Activated CD4-positive, alpha-beta memory T cell treated with anti-CD3 and anti-CD28 coated beads for 36 hours (primary cell): ENCODE measurements at places on chromosomes 5 and 9.

DNA sequence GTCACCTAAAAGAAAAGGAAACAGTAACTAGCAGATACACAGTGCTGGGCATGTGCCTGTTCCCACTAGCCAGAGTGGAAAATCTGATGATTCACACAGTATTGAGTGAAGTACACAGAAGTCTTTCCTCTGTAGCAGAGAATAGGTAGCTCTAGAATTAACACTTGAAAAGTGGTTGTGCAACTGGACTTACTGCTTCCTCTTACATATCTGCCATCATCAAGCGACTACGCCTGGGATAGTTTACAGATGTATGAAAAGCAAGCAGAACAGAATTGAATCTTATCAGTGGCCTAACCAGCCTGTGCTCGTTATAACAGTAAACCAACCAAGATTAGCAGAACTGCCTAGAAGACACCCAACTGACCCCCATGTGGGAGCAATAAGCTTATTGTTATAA, 130.6 kb downstream of the DTWD2 start:
- DNase-seq, result no peak

DNA sequence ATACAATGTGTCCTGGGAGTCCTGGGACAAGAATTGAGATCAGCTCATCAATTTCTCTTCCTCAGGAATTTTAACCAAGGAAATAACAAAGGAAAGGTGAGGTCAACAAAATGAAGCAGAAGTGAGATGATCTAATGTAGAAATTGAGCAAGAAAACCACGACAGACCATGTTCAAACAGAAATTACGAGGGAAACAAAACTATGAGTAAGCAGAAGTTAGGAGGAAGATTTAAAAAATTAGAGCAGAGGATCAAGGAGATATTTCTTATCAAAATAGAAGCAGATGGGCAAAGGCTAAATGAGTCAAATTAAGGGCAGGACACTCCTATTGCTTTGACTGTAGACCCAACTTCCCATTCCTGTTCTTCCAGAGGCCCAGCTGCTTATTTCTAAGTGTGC, 97.4 kb downstream of the HINT1 start:
- DNase-seq, result no peak

- no peak for DNase-seq
Measured at GRCh38 chr5:150121448-150122157, 34.0 kb downstream of the PDGFRB start.

GRCh38 chr5:100800562-100800961, 102.5 kb downstream of the ST8SIA4 start:
- DNase-seq, result no peak

DNA sequence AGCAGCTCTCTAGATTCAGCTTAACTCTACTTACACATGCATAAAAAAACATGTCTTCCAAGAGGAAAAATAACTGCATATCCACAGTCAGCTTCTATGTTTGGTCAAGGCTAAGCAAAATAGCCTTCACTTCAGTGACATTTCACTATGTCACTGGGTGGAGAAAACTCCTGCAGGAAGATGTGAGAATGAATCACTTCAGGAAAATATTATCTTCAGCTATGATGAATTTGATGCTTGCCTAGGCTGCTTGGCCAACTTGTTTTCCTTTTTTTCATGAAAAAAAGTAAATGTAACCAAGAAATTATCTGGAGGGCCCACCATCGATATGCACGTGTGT, 143.0 kb upstream of the ZNF608 start:
- DNase-seq, result no peak

DNA sequence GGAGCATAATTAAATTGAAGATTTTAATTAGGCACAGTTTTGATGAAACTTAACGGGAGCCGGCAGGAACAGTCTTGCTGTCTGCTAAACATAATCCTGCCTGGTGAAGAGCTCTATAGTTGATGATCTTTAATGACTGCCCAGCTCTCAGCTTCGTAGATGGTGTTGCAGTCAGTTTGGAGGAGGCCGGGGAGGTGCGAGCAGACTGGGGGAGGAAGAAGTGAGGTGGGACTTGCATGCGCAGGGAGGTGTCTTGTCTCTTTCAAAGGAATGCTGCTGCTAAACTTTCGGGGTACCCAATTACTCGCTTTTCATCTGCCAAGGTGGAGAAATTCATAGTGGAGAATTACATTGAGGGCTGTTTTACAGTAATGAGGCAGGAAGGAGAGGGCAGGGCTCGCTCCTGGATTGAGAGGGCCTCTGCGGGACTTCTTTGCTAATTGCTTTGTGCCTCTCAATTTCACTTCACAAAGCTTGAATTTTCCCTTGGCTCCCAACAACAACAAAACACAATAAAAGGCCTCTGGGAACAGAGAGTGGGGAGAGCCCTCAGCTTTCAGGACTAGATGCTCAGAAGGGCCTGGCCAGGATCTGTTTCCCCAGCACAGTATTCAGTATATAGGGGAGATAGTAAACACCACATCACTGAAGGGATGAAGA, 257.9 kb upstream of the ADRA1B start:
- DNase-seq, result no peak

- no peak for DNase-seq
Measured at GRCh38 chr9:75104607-75105006, 16.3 kb downstream of the OSTF1 start.

- peak; percentile 59 for DNase-seq
Measured at GRCh38 chr9:33306037-33306436, 15.7 kb downstream of the NFX1 start.

DNA sequence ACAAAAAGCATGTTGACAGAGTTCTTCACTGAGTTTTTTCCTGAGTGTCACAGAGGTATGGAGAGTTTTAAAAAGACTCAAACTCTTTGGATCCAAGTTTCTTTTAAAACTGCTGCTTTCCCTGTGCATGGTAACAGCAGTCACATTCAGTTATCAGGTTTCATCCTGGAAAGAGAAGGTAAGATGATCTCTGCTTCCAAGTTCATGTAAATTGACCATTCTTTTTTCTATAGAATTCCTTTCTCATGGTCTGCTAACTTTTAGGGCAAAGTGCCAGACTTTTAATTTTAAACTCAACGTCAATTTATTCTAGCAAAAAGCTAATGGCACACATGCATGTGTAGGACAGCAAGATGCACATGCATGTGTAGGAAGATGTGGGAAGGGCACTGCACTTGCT, 52.5 kb upstream of the PRLR start:
- DNase-seq, result no peak

DNA sequence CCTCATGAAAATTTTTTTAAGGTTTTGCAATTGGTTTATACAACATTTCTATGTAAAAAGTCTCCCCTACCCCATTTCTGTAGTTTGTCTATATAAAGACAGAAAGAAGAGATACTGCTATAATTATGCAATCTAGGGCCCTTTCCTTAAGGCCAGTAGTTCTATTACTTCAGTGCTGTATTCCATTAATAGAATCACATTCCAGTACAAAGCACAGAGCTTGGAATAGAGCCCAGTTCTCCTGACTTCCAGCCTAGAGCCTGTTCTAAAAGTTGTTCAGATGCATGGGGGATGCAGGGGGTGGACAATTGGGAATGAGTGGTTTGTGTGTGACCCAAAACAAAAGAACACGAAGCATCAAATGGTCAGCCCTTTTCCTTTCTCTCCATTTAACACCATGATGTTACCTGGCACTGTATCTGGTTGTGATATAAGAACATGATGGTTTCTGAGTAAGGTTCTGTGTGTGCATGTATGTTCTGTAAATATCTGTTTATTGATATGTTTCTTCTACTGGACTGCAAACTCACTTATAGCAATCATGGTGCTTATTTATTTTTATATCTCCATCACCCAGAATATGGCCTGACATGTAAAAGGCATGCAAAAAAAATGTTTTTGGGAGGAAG, 8.2 kb upstream of the GRAMD2B start:
- no peak for DNase-seq

DNA sequence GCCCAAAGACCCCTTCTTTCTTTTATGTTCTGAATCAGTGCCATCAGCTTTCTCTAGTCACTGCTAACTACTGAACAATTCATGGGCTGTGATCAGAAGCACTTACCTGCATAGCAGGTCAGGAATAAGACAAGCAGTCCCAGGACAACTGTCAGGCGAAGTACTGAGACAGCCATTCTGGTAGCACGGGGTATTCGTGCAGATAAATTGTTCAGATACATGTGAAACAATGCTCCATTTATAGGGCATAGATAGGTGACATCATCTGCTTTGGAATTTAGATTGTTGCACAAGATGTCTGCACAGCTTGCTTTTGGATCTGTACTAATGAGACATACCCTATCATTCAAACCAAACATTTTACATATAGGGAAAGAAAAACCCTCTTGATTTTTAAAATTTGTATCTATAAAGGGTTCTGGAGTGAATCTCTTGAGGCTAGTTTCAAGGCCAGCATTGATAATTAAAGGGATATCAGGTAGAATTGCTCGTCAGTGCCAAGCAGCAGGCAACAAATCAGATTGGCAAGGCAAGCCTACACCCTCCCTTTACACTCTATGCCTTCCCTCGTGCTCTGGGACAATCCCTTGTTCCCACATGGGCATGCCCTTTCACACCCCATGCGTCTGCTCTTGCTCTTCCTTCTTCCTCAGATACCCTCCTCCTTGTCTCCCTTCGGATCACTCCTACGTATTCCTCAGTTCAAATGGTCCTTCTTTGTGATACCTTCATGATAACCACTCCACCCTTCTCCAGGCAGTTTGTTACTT, at the start of gene C5orf46:
Gene C5orf46, minus strand, starts transcription at position 213 of the 770 bp plus-strand sequence. Its CDS starts 37 bp downstream, at position 176.
- no peak for DNase-seq

DNA sequence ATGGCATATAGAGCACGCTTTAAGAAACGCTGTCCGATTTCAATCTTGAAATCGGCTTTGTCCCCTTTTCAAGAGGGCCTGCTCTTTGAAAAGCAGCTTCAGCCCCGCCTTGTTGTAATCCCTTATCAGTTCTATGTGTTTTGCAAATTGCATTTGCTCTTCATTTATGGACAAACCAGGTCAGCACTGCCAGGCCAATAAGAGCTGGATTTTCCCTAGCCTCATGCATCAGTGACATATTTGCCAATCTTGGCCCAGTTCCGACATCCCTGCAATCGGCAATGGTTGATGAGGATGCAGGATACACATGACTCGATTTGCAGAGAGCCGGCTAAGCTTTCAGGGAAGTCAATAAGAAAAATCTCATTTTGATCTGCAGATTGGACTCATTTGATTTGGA, 529.1 kb upstream of the CLINT1 start:
- DNase-seq, result no peak

- DNase-seq, result no peak
Measured at GRCh38 chr9:83701769-83702168, 6.0 kb downstream of the UBQLN1 start.

DNA sequence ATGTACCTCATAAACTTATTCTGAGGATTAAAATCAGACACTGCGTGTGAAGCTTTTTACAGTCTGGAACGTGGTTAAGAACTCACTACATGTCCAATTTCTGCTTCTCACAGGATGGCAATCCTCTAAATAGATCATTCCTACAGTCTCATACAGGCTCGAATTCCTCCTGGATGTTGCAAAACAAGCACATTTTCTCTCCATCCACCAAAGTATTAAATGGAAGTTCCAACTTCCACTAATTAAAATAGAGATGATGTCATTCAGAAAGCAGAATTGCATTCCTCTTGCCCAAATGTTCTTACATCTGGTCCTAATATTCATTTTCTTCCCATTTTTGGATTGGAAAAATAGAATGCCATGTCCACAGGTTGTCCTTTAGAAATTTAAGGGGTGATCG, 145.5 kb upstream of the PCA3 start:
- no peak for DNase-seq

- DNase-seq, result no peak
Measured at GRCh38 chr9:38233796-38234355, 158.6 kb upstream of the ALDH1B1 start.

DNA sequence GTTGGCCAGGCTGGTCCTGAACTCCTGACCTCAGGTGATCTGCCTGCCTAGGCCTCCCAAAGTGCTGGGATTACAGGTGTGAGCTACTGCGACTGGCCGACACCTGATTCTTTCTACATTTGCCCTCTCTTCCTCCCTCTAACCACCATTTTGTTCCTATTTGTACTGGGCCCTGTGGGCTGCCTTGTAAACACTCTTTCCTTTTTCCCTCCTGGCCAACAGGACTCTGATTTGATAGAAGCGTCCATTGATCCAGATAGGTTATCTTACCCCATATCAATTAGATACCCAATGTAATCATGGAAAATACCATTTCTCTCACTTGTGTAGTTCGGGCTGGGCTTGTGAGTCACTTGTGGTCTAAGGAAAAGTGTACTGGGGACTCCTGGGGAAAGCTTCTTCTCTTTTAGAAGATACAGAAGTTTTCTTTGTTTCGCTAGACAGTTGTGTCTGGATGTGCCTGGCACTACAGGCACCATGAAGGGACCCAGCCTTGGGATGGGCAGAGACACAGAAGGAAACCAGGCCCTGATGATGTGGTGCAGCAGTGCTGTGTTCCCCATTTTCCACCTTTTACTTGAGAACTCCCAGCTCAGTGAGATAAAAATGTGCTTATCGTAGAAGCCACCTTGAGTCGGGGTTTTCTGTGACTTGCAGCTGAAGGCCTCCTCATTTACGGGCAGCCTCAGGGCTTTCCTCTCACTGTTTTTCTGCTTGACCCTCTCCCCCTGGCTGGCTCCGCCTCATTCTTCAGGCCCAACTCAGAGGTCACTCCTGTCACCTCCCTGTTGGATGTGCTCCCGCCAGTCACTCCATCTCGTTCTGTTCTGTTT, 32.8 kb upstream of the CPEB4 start:
- DNase-seq, result no peak

DNA sequence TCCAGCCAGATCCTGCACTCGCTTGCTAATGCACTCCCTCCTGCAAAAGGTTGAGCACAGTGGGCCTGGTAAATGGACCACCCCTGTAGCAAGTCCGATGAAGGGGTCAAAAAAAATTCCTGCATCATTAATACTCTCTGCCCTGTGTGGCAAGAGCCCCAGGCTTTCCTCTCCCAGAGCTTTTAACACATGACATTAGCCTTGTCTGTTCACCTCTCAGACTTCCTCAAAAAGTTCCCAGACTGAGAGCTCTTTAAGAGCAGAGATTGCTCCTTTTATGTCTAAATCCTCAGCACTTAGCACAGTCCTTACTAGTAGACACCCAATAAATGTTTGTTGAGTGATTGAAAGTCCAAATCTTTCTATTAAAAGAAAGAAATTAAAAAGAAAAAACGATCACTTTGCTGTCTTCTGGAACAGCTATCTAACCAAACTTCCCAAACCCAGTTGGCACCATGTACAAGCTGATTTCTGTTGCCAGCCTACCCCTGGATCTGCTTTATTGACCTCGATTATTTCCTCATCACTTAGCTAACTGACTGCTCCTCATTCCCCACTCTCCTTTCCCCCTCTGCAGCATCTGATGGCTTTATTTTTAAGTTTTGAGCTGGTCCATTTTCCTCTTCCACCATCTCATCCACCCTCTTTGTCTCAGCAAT, 209.8 kb downstream of the ENC1 start:
- no peak for DNase-seq

GRCh38 chr5:64201996-64202395, 36.4 kb downstream of the RNF180 start:
- no peak for DNase-seq

GRCh38 chr5:161966564-161966963, 101.0 kb upstream of the GABRG2 start:
- no peak for DNase-seq

GRCh38 chr5:12214267-12215015, 310.2 kb upstream of the CTNND2 start:
- no peak for DNase-seq

DNA sequence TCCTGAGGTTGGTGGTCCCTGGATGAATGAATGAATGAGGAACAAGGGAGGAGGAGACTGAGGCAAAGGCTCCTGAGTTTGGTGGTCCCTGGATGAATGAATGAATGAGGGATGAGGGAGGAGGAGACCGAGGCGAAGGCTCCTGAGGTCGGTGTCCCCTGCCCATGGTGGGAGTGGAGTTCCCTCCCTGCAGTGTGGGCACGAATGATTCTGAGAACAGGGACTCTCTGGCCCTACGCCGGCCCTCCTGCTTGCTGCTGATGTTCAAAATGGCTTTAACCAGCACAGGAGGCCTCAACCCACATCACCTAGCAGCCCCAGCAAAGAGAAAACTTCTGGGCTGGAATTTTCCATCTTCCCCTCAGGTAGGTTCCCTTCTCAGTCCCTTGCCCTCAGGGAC, 377.8 kb downstream of the IRX2 start:
- DNase-seq, result no peak
